Fibroblast of skin of back (primary cell): ENCODE measurements at places on chromosomes 3 and 15.

GRCh38 chr3:18420555-18420954, 4.6 kb downstream of the SATB1 start:
- DNase-seq: no peak

GRCh38 chr3:29370476-29371420, 89.9 kb downstream of the RBMS3 start:
- DNase-seq: no peak

DNA sequence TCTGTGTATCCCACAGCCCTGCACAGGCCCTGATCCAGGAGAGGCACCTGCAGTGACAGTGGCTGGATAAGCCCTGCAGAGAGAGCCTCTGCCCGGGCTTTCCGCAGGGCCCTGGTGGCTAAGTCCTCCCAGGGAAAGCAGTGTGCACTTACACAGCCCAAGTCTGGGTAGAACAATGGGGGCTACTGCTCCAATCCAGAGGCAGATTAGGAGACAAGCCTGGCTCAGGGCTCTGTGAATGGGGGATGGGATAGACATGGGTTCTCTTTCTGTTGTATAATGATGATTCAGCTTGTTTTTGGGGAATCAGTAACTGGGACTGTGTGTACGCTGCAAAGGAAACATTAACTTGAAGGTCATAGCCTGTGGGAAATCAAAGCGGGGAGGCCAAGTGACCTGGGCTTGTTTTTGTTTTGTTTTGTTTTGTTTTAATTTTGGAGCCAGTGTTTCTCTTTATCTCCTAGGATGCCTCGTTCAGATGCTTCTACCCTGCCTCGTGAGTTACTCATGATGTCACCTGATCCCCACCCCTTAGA, 4.1 kb upstream of the ALDH1L1 start:
- no peak for DNase-seq

- no peak for DNase-seq
Measured at GRCh38 chr3:45120359-45121158, 25.6 kb downstream of the CDCP1 start.

- DNase-seq: no peak
Measured at GRCh38 chr15:76776480-76776879, 128.7 kb downstream of the SCAPER start.

DNA sequence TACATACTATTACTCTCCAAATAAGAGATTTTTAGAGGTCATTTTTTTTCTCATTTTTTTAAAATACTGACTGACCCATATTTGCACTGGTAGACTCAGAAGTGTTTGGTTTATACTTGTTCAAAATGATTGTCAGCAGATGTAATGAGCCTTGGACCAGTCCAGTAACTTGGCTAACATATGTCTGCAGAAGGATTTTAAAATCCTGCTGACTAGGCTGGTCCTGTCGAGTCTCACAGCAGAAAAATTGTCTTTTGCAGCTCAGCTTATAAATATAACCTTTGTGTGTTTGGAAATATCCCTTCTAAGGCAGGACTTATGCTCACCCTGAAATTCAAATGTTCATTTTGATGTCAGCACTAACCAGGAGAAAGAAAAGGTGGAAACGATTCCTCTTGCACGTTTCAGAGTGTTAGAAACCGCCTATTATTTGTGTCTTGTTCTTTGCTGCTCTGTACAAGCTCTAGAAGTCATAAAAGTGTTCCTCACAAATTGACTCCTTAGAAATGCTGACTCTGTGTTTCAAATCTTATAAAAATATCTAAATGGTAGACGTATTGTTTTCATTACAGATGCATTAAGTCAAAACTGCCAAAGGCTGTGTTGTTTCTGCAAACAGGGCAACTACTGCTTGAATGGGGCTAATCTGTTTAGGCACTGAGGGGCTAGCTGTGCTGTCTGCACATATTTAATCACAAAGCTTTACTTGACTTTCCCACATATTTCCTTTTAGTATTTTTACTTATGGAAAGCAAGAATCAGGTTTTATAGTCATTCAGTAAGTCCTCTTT, 95.3 kb downstream of the CHL1 start:
- DNase-seq: no peak

GRCh38 chr3:94221829-94222228, 159.0 kb downstream of the NSUN3 start:
- no peak for DNase-seq

GRCh38 chr15:66025015-66025452, 155.7 kb downstream of the RAB11A start:
- DNase-seq: no peak

DNA sequence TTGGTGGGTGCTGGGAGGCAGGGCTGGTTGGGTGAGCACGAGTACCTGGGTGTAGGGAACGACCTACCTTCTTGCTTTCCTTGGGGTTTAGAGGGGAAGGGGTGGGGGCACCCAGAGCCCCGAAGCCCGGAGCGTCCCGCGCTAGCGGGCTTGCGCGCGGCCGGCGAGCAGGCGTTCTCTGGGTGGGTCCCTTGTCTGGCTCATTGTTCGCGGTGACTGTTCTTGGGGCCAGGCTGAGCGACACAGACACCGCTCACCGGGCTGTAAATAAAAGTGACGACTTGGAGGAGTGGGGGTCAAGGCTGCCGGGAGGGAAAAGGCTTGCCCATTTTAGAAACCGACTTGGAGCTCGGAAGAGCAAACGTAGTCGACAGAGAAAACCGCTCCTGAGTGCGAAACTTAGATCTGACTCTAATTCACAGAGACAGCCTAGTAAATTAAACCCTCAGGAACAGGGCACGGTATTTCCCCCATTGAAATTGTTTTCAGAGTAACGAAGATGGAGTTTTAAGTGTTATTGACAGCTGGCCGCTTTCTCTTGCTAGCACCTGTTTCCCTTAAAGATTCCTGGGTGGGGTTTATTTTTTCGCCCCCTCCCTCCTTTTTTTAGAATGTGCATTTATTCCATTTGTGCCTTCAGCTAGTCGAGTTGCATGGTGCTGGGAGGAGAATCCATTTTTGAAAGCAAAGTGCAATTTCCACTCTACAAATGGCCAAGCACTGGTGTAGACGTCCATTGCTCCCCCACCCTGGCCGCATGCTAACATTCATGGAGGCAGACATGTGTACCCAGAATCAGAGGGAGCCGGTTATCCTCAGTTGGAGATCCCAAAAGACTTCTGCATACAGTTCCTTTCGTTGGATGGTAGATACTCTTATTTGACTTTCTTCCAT, 532.1 kb upstream of the SEMA6D start:
- peak; percentile 8 for DNase-seq

GRCh38 chr3:32725721-32726120, 40.7 kb downstream of the CNOT10 start:
- DNase-seq: peak; percentile 6

- DNase-seq: no peak
Measured at GRCh38 chr3:110495201-110495927, 576.3 kb upstream of the NECTIN3 start.

DNA sequence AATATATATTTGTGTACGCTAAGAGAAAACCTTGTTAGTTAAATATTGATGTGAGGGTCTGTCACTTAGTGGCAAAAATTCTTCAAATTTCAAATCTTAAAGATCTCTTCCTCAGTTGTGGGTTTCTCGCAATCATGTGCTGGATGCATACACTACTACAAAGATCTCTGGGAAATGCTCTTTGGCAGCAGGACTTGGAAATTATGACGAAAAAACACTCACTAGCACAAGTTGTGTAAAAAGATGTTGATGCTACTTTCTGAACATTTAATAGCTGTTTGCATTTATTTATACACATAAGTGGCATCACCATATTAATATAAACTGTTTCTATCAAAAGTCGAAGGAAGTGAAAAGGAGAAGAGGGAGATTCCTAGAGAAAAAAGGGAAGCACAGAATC, 10.8 kb upstream of the NANOGP8 start:
- no peak for DNase-seq

- DNase-seq: no peak
Measured at GRCh38 chr3:35602395-35602936, 36.9 kb upstream of the ARPP21 start.

DNA sequence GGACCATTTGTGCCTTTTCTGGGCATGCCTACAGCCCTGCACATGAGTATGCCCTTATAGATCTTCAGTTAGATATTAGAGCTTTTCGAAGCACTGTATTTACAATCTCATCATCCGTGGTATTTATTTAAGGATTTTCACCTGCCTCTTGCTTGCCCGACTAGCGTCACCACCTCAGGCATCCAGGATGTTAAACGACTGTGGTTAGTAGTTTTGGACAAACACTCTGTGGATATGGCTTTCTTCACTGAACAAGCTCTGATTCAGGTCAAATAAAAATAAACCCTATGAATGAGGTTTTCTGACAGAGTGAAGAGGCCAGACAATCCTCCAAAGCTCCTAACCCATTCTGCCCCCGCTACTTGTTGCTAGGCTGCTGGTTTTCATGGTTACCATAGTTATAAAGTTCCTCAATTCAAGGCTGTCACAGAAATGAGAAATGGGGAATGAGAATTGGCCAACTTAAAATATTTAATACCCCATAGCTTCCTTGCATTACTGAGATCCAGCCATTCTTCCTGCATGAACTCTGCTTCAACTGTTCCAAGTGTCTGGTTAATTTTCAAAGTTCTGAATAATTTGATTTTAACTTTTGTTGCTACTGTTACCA, 440.1 kb downstream of the GABRG3 start:
- no peak for DNase-seq

DNA sequence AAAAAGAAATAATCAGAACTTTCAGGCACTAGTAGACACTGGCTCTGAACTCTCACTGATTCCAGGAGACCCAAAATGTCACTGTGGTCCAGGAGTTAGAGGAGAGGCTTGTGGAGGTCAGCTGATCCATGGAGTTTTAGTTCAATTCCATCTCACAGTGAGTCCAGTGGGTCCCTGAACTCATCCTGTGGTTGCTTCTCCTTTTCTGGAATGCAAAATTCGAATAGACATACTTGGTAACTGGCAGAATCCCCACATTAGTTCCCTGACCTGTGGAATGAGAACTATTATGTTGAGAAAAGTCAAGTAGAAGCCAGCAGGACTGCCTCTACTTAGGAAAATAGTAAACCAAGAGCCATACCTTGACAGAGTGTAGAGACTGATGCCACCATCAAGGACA, 87.3 kb upstream of the OXTR start:
- DNase-seq: peak; percentile 76

DNA sequence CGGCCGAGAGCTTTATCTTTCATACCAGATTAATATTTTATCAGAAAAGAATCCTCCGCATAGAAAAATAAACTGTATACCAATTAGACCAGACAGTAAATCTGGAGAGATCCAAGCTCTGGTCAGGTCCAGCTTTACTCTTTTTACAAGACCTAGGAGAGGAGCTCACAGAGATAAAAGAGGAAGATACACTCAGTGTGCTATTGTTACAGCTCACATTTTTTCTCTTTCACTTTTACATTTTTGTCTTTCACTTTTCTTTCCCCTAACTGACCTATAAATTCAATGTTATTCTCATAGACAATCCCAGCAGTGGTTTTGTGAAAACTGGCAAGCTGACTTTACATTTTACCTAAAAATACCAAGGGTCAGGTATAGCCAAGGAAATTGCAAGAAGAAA, 55.8 kb downstream of the GUCA1C start:
- no peak for DNase-seq

- no peak for DNase-seq
Measured at GRCh38 chr3:197505796-197506548, 49.8 kb downstream of the BDH1 start.

- DNase-seq: no peak
Measured at GRCh38 chr15:65791335-65792137, 557 bp downstream of the DENND4A start.

GRCh38 chr15:76234337-76234889, 76.9 kb downstream of the ETFA start:
- DNase-seq: no peak

GRCh38 chr3:172376402-172376801, 71.9 kb downstream of the GHSR start:
- no peak for DNase-seq

DNA sequence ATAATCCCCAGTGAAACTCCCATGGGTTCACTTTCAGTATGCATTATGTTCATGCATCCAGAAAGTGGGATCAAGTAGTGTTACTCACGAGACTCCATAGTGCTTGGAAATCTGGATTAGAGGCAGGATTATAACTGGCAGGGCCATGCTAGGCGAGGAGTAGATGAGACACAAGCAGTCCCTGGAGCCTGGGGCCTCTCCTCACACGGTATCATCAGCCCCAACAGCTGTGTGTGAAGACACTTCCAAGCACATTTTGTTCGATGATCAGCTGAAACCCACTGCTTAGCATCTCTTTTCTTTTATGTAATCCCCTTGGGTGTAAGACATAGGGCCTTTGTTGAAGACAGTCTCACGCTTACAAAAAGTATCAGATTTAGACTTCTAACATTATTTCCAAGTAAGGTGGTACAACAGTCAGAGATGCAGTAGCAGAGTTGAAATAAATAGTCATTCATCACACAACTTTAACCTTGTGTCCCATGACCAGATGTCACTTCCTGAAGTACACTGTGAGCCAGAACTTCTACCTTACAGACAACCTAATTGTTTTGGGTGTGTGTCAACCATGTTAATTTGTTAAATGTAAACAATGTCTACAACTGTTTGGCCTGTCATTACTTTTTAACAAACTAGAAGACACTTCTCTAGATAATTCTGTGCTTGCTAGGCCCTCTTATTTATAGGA, 116.9 kb downstream of the GADL1 start:
- DNase-seq: no peak

DNA sequence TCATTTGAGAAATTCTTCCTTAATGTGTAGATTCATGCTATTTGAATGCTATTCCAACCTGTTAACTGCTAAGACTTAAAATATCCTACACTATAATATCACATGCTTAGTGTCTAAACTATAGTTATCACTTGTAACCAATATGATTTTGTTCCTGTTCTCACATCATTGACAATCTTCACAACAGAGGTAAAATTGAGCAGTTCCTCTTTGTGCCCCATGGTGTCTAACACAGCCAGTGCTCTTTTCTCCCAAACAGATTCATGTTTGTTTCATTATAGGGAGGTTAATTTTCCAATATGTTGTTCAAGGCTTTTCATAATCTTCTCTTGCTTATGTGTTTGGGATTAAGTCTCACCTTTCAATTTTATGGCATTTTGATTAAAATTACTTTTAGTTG, 591.1 kb downstream of the ZPLD1 start:
- no peak for DNase-seq

- DNase-seq: no peak
Measured at GRCh38 chr3:116483135-116483534, 37.8 kb upstream of the LSAMP start.

- peak; percentile 51 for DNase-seq
Measured at GRCh38 chr3:173553635-173554280, 156.2 kb downstream of the NLGN1 start.

DNA sequence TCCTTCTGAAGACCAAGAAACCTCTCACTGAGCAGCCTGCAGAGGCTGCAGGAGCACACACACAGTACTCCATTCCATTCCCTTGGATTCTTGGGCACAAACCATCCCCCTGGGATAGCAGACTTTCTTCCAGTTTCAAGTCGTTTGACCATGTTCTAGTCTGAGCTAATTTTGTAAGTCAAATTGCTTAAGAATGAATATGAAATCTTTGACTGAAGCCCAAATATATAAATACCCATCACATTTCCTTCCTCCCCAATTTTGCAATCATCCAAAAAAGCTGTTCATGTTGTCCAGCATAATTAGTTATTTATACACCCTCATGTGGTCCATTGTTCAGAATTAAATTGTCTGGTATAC, 231.2 kb upstream of the TPRG1 start:
- DNase-seq: no peak

- no peak for DNase-seq
Measured at GRCh38 chr3:13149330-13150108, 76.3 kb upstream of the IQSEC1 start.

GRCh38 chr3:170751899-170752293, 118.1 kb downstream of the RPL22L1 start:
- peak; percentile 76 for DNase-seq

GRCh38 chr15:68469162-68470048, 37.4 kb upstream of the ITGA11 start:
- peak; percentile 88 for DNase-seq

GRCh38 chr15:81914734-81915256, 131.0 kb downstream of the MEX3B start:
- no peak for DNase-seq
